ENCODE measurements at places on chromosomes 7 and 10.

- no peak for DNase-seq
Observed at GRCh38 chr7:3041986-3042675, 1.5 kb downstream of the CARD11 start.

- no peak for DNase-seq
Observed at GRCh38 chr7:76193883-76194282, 7.8 kb upstream of the SRRM3 start.

DNA sequence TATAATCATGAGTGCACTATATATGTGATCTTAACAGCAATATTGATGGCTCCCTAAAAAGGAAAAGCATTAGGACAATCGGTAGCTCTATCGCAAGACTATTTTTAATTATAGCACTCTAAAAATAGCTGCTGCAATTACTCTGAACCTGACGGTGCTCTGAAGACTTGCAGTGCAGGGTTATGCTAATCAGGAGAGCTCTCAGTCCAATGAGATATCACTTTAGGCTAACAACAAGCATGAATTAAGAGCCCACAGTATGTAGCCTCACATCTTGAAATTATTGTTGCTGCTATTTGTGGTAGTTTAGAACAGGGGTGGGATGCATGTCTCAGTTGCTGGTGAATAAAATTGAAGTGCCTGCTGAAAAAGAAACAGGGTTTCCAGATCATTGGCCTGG is 515.8 kb upstream of the AKR1E2 start:
- DNase-seq: no peak

- DNase-seq: no peak
Observed at GRCh38 chr10:91589015-91589657, 43.7 kb downstream of the PPP1R3C start.

GRCh38 chr7:30074422-30075030 is 46.3 kb downstream of the PLEKHA8 start:
- no peak for DNase-seq

GRCh38 chr10:100987685-100988049 is 324 bp downstream of the TWNK start:
- DNase-seq: no peak

DNA sequence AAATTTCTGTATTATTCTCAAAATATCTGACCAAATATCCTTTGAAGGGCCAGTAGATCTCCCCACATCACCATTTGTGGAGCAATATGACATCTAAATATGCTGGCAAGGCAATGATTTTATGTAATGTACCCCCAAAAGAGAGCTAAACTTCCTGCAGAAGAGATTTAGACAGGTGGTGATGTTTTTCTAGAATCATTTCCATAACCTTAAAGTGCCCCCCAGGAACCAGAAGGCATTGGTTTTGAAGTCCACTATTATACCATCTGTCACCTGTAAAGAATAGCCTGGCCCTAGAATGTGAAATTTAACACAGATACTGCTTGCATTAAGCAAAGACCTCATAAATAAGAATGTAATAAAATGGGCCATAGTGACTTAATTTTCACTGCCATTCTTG is 77.9 kb upstream of the ABLIM1 start:
- DNase-seq: no peak

- DNase-seq: no peak
Observed at GRCh38 chr7:85292908-85293576, 106.2 kb upstream of the SEMA3D start.

DNA sequence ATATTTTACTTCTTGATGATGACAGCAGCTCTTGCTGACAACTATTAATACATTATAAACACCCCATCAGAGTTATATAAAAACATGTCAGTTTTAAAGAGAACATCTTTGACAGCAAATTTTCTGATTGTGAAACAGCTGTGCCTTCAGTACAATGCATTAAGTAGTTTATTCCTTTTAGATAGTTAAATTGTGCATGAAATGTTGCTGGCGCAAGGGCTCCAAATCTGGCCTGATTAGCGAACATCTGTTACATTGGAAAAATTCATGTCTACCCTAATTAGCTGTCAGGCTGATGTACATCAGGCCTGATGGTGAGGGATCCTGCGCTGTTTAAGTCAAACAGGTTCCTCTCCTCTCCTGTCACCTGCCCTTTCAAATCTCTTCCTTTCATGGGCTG is 171.9 kb upstream of the SP8 start:
- DNase-seq: no peak

GRCh38 chr10:79052291-79053080 is 16.3 kb upstream of the ZMIZ1 start:
- no peak for DNase-seq

DNA sequence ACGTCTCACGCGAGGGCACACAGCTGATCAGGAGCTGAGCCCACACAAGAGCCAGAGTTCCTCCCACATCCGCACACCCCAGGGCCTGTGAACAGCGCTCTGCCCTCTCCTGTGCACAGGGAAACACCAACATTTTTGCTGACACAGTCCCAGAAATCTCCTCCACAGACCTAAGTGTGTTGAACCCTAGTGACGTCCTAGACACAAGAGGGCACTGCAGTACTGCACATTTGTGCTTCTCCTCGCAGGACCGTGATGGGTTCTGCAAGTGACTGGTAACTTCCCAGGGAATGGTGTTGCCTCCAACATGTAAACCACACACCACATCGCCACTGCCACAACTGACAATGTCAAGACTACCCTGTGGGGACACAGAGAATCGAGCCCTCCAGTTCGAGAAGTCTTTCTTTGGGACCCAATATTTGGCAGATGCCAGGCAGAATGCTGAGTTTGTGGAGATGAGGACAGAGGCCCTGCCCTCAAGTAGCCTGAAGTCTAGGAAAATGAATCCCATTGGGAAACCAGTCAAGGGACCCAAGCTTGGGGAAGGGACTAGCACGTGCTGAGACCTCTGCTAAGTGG is 170.3 kb downstream of the PAXIP1 start:
- DNase-seq: no peak

- no peak for DNase-seq
Observed at GRCh38 chr10:17217631-17218232, 10.3 kb upstream of the VIM start.

DNA sequence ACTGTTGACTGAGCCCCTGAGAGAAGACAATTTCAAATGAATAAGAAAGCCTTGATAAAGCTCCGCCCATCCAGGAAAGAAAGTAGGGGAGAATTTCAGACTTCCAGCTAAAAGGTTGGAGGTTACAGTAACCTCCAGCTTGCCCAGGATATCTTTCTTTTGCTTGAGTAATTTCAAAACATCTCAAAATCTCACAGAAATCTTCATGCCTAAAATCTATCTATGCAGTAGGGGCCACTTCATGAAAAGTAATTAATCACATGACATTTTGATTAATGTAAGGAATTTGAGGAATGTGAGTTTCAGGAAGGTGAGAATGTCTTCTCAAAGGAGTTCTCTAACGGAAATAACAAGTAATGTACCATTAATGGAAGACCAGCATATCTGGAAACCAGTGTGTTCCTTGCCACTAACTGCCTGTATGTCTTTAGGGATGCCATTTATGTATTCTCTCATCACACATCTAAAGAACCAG is 24.2 kb downstream of the TRIL start:
- no peak for DNase-seq

DNA sequence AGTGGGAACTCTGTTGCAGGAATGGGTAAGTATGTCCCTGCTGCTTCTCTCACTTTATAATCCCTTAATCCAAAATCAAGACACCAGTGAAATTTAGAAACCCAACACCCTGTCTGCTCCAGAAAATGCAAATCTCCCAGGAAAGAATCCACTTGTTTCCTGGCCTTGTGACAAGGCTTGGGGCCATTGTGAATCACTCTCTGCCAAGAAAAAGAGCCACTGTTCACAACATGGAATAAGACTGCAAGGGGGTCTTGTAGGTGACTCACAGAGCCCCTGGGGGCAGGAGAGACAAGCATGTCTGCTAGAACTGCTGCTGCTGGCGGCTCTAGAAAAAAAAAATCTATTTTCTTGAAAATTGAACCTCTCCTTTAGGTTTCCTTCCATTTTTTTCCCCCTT is 191.2 kb downstream of the SORCS1 start:
- no peak for DNase-seq

GRCh38 chr10:58609532-58610150 is 97.0 kb downstream of the BICC1 start:
- no peak for DNase-seq

DNA sequence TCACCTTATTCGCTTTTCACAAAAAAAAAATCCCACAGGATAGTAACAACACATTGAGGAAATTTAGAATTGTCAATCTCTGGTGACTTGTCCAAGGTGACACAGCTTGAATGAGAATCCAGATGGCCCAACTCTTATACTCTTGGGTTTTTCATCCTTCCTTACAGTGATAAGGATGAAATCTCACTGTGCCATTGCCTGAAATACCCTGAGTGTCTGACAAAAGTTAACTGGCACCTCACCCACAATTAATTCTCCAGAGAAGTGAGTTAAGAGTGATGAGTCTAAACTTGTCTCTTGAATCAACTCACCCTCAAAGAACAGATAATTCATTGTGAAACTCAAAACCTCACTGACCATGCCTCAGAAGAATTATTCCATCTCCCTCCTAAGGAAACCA is 18.9 kb downstream of the CHRM2 start:
- DNase-seq: no peak

- no peak for DNase-seq
Observed at GRCh38 chr7:101373812-101374614, 11.3 kb downstream of the COL26A1 start.

GRCh38 chr7:30469303-30469702 is 9.3 kb downstream of the NOD1 start:
- no peak for DNase-seq

- no peak for DNase-seq
Observed at GRCh38 chr7:139560199-139560598, 36.7 kb downstream of the CLEC2L start.

DNA sequence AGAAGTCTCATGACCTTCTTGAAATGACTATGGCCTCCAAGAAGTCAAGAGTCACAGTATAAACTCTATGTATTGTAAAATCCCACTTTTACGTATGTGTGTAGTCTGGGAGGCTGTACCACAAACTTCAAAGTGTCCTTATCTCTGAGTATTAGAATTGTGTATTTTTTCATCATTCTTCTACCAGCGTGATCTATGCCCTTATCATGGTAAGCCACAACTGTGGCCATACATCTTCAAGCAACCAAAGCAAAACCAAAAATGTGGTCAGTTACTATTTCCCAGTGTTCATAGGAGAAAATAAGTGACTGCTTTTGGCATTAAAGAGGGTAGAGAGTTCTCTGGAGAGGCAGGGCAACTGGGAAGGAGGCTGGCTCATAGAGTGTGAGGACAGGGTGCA is 42.8 kb downstream of the SPOCK2 start:
- DNase-seq: no peak
